Activated CD8-positive, alpha-beta memory T cell treated with anti-CD3 and anti-CD28 coated beads, Interleukin-2, amount 10 ng/mL, durations not matched to agents 7 days and 5 days (primary cell): ENCODE measurements at places on chromosomes 4 and X. TPM values are rescaled to one million over a fixed set of nuclear protein-coding genes. Genes with fewer than 3 reads are reported as not detected.
A peak's percentile ranks its signal among the peaks of the same experiment; 100 is the strongest.

Gene CT45A6
- total RNA-seq: not detected

Gene PFKFB1
- 0.77 TPM for total RNA-seq

Gene CCDC120
- 7.9 TPM for total RNA-seq

Gene CCNB3
- 0.49 TPM for total RNA-seq

DNA sequence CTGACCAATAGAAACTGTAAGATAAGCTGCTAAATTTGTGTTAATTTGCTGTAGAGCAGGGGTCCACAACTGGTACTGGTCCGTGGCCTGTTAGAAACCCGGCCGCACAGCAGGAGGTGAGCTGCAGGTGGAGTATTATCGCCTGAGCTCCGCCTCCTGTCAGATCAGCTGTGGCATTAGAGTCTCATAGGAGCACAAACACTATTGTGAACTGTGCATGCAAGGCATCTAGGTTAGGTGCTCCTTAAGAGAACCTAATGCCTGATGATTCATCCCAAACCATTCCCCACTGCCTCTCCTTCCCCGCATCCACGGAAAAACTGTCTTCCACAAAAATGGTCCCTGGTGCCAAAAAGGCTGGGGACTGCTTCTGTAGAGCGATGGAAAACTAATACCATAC lies 19.7 kb downstream of the FBXW7 start:
- no peak for DNase-seq
- peaks cover 38% of the 10 kb centered on the region for H3K36me3 ChIP-seq
- H3K4me1 ChIP-seq: peaks cover 37% of the 10 kb centered on the region
- H3K27me3 ChIP-seq: no peaks in the 10 kb centered on the region
- H3K4me3 ChIP-seq: no peak overlapping the region

DNA sequence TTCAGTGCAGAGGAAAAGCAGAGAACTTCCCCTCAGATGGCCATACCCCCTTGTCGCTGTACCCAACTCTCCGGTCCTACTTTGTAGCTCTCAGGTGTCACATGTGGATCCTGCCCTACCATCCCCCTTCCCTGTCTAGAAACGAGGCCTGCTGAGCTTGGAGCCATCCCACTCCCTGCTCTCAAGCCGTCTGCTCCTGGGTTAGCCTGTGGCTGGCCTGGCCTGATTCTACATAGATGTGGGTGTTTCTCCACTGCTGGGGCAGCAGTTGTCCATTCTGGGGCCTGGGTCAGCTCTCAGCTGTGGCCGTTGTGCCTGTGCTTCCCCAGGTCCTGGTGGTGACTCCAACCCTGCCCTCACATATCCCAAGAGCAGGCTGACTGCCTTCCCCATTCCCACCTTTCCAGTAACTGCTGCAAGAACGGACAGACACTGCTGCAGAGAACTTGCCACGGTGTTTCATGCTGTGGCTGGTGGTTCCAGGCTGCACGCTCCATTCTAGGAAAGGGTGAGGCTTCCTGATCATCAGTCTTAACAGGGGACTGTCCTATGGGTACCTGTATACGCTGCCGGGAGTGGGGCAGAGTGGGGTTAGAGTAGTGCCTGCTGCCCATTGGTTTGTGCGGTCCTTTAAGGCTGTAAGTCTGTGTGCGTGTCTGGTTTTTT lies 3.6 kb downstream of the IL9R start:
- peak overlapping the region; percentile 68 for H3K4me3 ChIP-seq
- peaks cover 67% of the 10 kb centered on the region for H3K4me1 ChIP-seq
- H3K27ac ChIP-seq: peak overlapping the region; percentile 84
- no peak for DNase-seq
- no peaks in the 10 kb centered on the region for H3K27me3 ChIP-seq
- peaks cover 34% of the 10 kb centered on the region for H3K36me3 ChIP-seq

GRCh38 chrX:103376118-103376978 lies at the start of gene BEX3:
Gene BEX3 (plus strand): TSS chrX:103376538. CDS start chrX:103377522, 984 bp downstream.
- H3K27ac ChIP-seq: no peak within 1 kb of the TSS
- H3K36me3 ChIP-seq: no peaks in the 10 kb centered on the region
- peak within 1 kb of the TSS; percentile 64 for H3K4me3 ChIP-seq
- peak; percentile 42 for DNase-seq
